ENCODE measurements at places on chromosomes 3 and 15. TPM values are rescaled to one million over a fixed set of nuclear protein-coding genes. Genes with fewer than 3 reads are reported as not detected.
A peak's percentile ranks its signal among the peaks of the same experiment; 100 is the strongest.

- no peaks in the 10 kb centered on the region for H3K27me3 ChIP-seq
- H3K4me3 ChIP-seq, result no peak overlapping the region
- H3K27ac ChIP-seq, result no peak overlapping the region
- H3K36me3 ChIP-seq, result peaks cover 6% of the 10 kb centered on the region
These were observed 84.7 kb downstream of the MYO9A start for GRCh38 chr15:72033285-72033684.

GRCh38 chr15:70047386-70048197 is 50.1 kb downstream of the TLE3 start:
- peak; percentile 60 for DNase-seq

GRCh38 chr3:74426571-74426970 is 187.9 kb downstream of the CNTN3 start:
- no peaks in the 10 kb centered on the region for H3K36me3 ChIP-seq
- no peak for DNase-seq
- no peaks in the 10 kb centered on the region for H3K27me3 ChIP-seq
- no peak overlapping the region for H3K27ac ChIP-seq
- no peaks in the 10 kb centered on the region for H3K4me1 ChIP-seq

- no peaks in the 10 kb centered on the region for H3K36me3 ChIP-seq
- H3K4me1 ChIP-seq, result no peaks in the 10 kb centered on the region
- no peak overlapping the region for H3K27ac ChIP-seq
- no peak for DNase-seq
These were observed 62.6 kb downstream of the SLC7A14 start for GRCh38 chr3:170523248-170523647.

GRCh38 chr3:112074616-112075497 is 11.3 kb upstream of the C3orf52 start:
- H3K4me3 ChIP-seq, result no peak overlapping the region
- no peak for DNase-seq
- peaks cover 19% of the 10 kb centered on the region for H3K4me1 ChIP-seq

GRCh38 chr3:119649761-119650160 is 10.6 kb downstream of the POPDC2 start:
- DNase-seq, result no peak
- no peak overlapping the region for H3K4me3 ChIP-seq
- no peak overlapping the region for H3K27ac ChIP-seq
- no peaks in the 10 kb centered on the region for H3K27me3 ChIP-seq
- H3K36me3 ChIP-seq, result peaks cover 3% of the 10 kb centered on the region

GRCh38 chr3:72331076-72331475 is 517.2 kb downstream of the SHQ1 start:
- H3K27me3 ChIP-seq, result peaks cover 5% of the 10 kb centered on the region
- DNase-seq, result no peak
- no peak overlapping the region for H3K4me3 ChIP-seq
- H3K27ac ChIP-seq, result no peak overlapping the region

DNA sequence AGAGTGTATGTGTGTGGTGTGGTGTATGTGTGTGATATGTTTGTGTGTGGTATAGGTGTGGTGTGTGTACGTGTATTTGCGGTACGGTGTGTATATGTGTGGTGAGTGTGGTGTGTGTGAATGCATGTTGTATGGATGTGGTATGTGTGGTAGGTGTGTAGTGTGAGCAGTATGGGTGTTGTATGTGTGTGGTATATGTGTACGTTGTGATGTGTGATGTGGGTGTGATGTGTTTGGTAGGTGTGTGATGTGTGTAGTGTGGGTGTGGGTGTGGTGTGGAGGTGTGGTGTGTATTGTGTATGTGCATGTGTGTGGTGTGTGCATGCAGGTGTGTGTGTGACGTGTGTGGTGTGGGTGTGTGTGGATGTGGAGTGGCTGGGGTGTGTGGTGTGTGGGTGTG is 58.7 kb downstream of the EFCAB12 start:
- H3K36me3 ChIP-seq, result no peaks in the 10 kb centered on the region
- no peak overlapping the region for H3K27ac ChIP-seq
- DNase-seq, result no peak
- no peaks in the 10 kb centered on the region for H3K27me3 ChIP-seq
- no peak overlapping the region for H3K4me3 ChIP-seq
- no peaks in the 10 kb centered on the region for H3K4me1 ChIP-seq

- peaks cover 17% of the 10 kb centered on the region for H3K27me3 ChIP-seq
- no peak overlapping the region for H3K27ac ChIP-seq
- no peak for DNase-seq
- peaks cover 13% of the 10 kb centered on the region for H3K4me1 ChIP-seq
- no peak overlapping the region for H3K4me3 ChIP-seq
These were observed 126.7 kb downstream of the FOXB1 start for GRCh38 chr15:60130821-60131220.

GRCh38 chr3:122023335-122023910 is 1.4 kb upstream of the ILDR1 start:
- peaks cover 7% of the 10 kb centered on the region for H3K27me3 ChIP-seq
- no peak for DNase-seq
- no peak overlapping the region for H3K4me3 ChIP-seq
- H3K27ac ChIP-seq, result no peak overlapping the region
- no peaks in the 10 kb centered on the region for H3K36me3 ChIP-seq
- peaks cover 9% of the 10 kb centered on the region for H3K4me1 ChIP-seq

DNA sequence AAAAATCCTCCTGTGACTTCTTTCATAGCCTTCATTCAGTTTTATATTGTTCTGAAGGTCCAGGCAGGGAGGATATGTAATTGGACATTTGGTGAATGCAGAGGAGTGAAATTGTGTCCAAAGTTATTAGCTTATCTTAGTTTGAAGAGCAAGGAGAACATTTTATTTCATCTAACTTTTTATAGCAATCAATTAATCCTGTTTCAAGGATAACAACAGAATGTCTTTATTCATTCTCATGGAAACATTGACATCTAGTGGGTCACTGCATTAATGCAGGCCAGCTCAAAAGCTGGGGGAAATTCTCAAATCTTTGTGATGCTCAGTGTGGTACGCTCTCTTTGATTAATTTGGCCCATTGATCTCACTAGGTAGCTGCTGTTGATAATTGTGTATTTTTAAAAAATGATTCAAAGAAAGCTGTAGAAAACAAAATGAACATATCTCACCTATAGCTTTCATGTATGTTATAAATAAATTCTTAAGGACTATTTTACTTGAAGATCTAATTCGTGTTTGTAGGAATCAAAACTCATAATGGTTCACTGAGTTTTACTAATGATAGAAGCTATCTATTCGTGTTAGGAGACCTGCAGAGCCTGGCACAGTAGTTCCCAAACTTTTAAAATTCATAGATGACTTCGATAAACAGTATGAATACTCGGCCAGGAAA is 150.8 kb upstream of the KCNMB2 start:
- no peaks in the 10 kb centered on the region for H3K27me3 ChIP-seq
- no peak for DNase-seq
- no peaks in the 10 kb centered on the region for H3K36me3 ChIP-seq
- H3K4me1 ChIP-seq, result peaks cover 16% of the 10 kb centered on the region
- no peak overlapping the region for H3K4me3 ChIP-seq
- H3K27ac ChIP-seq, result no peak overlapping the region

GRCh38 chr3:40620151-40620550 is 95.4 kb downstream of the ZNF621 start:
- H3K4me1 ChIP-seq, result peaks cover 17% of the 10 kb centered on the region
- H3K27me3 ChIP-seq, result peaks cover 4% of the 10 kb centered on the region
- no peak for DNase-seq
- H3K36me3 ChIP-seq, result no peaks in the 10 kb centered on the region

GRCh38 chr3:172700256-172700655 is 10.6 kb downstream of the NCEH1 start:
- peaks cover 5% of the 10 kb centered on the region for H3K4me1 ChIP-seq
- H3K36me3 ChIP-seq, result no peaks in the 10 kb centered on the region
- no peak overlapping the region for H3K4me3 ChIP-seq

Gene SLC28A2
- not detected for total RNA-seq

Gene CFAP92
- total RNA-seq, result 1.7 TPM

Gene MESD
- total RNA-seq, result 38.2 TPM

Gene GBE1
- 15.8 TPM for total RNA-seq

Gene ARNT2
- 1.8 TPM for total RNA-seq

Data from suprapubic skin (tissue), 4 donors.